NCI-H1417 (cell line): ENCODE measurements at places on chromosomes 1 and 21.

- DNase-seq: no peak
Observed at GRCh38 chr21:34531399-34531798, 19.4 kb upstream of the KCNE1 start.

DNA sequence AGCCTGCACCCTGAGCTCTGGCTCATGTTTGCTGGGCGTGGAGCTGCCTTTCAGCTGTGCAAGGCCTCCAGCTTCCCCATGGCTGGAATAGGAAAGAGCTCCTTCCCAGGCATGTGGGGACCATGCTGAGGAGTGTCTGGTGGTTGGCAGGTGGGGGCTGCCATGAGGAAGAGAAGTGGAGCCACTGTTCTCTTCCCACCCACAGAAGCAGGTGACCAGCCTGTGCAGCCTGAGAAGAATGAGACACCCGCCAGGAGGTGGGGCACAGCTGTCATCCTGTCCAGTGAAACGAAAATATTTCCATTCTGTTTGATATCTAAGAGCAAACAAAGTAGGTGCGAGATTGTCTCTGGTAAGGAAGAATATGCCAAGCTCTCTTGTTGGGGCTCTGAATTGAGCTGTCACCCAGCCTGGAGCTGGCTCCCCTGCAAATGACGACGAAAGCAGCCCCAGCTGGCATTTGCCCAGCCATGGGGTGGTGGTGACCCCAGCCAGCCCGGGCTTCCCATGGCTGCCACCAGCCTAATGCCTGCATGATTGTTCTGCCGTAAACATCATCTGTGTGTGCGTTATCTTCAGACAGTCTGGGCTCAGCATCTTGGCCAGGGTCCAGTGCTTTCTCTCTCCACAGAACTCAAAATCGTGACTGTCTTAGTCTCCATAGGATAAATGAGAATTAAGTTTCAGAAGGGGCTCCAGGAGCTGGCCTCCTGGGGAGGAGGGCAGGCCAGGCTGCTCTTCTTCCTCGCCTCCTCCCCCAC is 429.8 kb upstream of the VAMP3 start:
- peak; percentile 24 for DNase-seq

DNA sequence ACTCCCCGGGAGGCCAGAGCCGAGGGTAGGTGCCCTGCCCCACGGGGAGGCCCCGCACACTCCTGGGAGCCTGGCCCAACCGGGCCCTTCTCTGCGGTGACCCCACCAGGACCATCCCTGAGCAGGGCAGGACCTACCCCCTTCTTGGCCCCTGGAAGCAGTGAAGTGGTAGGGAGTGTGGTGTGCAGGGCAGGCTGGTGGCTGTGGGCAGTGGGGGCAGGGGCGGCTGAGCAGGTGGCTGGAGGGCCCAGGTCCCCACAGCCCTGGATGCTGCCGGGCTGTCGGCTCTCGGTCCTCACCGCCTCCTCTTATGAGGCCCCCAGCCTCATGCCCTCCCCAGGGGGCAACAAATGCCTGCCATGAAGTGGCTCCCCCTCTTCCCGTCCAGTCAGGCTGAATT is 19.5 kb downstream of the PLCH2 start:
- DNase-seq: no peak

DNA sequence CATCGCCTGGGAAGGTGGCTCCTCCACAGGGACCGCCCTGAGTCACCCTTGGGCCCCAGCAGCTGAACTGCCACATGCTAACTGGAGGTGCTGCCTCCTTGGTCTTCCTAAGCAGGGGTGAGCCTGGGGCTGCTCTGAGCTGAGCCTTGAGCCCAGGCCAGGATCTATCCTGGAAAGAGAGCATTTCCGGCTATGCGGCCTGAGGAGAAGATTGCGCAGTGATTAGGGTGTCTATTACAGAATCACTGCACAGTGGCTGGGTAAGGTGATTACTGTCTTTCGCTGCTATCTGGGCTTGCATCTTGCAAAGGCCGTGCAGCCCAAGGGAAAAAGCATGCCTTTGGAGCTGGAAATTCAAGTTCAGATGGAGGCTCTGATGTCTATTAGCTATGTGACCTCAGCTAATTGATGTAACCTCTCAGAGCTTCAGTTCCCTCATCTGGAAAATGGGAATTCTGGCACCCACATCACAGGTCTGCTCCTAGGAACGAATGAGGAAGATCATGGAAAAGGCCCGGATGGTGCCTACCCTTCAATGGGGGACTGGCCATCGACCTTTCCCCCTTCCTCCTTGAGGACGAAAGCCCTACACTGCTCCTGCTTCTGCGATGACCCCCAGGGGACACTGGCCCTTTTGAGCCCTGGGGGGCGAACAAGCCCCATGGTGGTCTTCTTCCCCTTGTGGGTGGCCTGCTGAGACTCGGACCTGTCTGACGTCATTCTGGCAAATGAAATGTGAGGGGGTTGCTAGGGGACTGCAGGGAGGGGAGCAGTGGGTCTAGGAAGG is 38.0 kb downstream of the GPR161 start:
- DNase-seq: no peak

- no peak for DNase-seq
Observed at GRCh38 chr1:243505986-243506689, 250.3 kb downstream of the SDCCAG8 start.

- no peak for DNase-seq
Observed at GRCh38 chr1:226069811-226070489, 7.4 kb downstream of the H3-3A start.

DNA sequence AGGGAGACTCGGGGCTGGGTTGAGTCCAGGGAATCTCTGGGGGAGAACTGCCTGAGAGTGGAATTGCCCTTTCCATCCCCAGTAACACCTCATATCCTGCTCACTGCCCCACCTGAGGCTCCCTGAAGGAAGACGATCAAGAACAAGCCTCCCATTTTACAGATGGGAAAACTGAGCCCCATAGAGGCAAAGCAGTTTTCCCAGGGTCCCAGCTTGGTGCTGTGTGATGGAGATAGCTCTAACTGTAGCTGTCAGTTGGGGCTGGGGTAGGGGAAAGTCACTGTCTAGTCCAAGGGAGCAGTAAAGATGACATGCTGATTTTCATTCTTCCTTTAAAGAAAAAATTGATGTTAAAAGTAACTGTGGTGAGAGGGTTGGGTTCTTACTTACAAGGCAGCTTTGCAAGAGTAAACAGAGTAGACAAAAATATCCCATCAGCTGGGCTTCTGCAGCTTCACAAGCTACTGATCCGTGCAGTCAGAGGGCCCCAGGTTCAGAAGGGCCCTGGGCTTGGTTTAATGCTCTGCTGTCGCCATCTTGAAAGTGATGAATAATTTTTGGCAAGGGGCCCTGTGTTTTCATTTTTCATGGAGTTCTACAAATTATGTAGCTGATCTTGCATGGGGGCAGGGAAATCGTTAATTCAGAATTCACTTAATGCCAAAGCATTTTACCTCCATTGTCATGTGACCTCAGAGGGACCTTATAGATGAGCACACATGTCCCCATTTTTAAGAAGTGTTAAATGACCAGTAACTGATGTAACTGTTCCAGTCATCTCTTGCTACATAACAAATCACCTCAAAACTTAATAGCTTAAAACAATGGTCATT is 17.6 kb upstream of the TNFRSF1B start:
- DNase-seq: no peak

GRCh38 chr1:40153073-40153770 is 8.0 kb upstream of the RLF start:
- peak; percentile 14 for DNase-seq

- no peak for DNase-seq
Observed at GRCh38 chr1:2438038-2438437, 25.7 kb upstream of the PEX10 start.

GRCh38 chr1:231187571-231187970 is 25.7 kb downstream of the TRIM67 start:
- no peak for DNase-seq

DNA sequence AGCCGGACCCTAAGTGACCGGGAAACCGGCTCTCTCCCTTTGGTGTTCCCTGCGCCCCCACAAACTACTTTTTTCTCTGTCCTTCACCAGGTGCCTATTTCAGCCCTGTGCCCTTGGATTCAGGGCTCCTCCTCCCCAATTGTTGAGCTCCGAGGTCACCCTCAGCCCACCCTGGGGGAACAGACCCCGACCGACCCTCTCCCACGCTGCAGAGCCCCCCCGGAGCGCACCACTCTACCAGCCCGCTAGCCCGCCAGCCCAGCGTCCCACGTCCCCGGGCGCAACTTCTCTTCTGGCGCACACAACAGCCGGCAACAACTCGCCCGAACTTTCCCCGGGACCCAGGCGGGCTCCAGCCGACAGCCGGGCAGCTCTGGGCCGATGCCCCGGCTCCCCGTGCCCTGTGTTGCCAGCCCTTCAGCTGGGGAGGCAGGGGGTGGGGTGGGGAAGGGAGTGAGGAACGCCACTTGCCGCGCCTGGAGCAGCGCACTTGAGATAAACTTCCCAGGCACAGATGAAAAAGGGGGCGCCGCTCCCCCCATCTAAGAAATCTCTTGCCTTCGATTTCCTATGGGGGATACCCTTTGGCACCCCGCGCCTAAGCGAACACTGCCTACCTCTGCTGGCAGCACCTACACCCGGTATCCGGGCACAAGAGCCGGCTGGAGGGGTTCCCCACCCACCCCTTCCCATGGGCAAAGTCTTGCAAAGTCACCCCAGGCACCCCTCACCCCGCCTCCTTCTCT is 997 bp downstream of the CASZ1 start:
- DNase-seq: peak; percentile 76

DNA sequence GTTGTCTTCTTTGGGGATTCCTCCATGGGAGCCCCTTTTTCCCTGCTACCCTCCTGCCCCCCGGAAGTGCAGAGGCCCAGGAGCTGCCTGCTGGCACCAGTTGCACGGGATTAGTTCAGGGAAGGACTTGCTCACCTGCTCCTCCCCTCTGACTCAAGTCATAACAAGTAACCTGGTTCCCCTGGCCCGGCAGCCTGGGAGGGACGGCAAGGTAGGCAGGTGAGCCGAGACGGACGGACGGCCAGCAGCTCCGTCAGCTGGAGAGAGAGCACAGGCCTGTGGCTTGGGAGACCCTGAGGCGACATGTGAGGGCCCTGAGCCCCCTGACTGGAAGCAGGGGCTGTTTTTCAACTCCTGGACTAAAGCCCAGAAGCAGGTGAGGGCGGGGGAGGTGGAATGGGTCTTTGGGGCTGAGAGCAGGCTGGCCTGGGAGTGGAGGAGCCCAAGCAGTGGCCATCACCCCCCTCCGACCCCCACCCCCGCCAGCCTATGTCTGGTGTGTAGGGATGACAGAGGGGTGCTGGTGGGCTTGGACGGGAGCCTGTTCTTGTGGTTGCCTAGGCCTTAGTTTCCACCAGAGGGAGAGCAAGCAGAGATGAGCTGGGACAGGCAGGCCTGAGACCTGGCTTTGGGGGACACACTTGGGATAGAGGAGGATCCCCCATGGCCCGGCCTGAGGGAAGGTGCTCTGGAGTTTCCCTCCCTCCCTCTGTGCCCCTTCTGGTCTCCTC is at the start of gene INAVA:
Gene INAVA, plus strand, starts transcription at position 189 of the 731 bp plus-strand sequence. CDS start 3,501 bp downstream, outside the sequence.
- DNase-seq: no peak

- no peak for DNase-seq
Observed at GRCh38 chr1:97791251-97791650, 129.6 kb downstream of the DPYD start.

DNA sequence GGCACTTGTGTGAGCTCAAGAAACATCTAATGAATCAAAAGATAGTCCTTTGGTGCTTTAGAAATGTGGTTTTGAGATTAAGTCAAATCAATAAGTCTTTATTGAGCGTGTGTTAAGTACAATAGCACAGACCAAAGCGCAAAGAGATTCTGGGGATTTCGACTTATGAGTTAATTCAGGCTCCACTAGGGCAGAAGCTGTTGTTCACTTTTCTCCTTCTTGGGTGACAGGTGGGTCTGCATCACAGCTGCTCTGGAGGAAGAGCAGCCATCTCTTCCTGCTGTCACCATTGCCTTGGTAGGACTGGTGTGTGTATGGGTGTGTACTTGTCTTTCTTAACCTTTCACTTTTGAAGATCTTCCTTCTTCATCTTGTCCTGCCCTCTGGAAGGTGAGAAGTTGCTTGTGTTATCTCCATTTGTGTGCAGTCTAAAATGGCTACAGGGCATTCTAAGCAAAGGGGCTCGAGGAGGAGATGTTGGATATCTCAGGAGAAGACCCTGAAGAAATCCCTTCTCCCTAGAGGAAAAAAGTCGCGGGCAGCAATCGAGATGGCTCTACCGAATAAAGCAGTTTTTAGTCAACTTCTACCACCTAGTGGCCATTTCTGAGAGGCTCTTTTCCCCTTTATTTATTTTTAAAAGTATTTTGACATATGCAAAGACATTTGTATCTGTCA is 22.9 kb upstream of the DISC1 start:
- peak; percentile 85 for DNase-seq

- DNase-seq: no peak
Observed at GRCh38 chr1:7576946-7577657, 194.0 kb upstream of the VAMP3 start.

- no peak for DNase-seq
Observed at GRCh38 chr1:32830092-32830852, 12.8 kb downstream of the S100PBP start.

GRCh38 chr1:26352338-26352679 is 1.6 kb downstream of the CRYBG2 start:
- no peak for DNase-seq
